SK-N-DZ (cell line): ENCODE measurements at places on chromosomes 7 and 10.

DNA sequence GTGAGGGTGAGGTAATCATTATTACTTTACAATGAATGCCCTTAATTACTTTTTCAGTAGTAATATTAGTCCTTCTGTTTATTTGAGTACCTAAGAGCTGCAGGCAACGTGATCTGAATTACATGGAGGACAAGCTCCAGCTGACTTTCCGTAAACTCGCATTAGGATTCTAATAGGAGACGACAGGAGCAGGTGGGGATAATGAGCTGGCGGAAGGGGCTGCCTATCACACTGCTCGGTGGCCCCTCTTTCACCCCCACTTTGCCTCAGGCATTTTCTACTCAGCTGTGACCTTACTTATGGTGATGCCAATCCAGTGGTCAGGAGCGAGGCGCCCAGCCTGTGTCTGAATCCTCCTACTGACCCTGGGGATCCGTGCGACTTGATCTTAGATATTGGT lies at the start of gene C7orf33:
Gene C7orf33 (plus strand): TSS at position 296 of the 400 bp plus-strand sequence. CDS start 160 bp downstream, outside the sequence.
- DNase-seq = peak; percentile 39

GRCh38 chr10:125201108-125201524 lies 40.8 kb upstream of the CTBP2 start:
- no peak for DNase-seq

- DNase-seq = no peak
These were observed 61.5 kb upstream of the GPR22 start for GRCh38 chr7:107408349-107408748.

DNA sequence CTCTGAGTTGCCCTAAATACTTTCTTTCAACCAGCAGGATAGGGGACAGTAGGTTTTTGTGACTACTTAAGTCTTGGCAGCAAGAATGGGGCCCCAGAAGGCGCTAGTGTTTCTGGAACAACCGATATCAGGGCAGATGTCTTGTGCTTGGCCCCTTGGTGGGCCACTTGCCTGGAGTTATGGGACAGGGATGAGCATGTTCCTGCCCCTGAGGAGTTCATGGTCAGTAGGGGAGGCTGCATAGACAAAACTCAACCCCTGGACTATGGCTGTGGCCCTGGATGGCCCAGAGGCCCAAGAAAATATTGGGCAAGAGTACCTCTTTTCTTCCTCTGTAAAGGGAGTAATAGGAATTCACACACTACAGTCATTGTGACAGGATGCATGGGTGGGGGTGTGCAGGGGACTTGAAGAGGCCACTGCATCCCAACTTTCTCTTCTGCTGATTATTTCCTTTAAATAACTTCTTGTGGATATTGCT lies 57.7 kb upstream of the IGFBP3 start:
- no peak for DNase-seq

- no peak for DNase-seq
These were observed 156.9 kb upstream of the ADCY1 start for GRCh38 chr7:45417268-45417667.

DNA sequence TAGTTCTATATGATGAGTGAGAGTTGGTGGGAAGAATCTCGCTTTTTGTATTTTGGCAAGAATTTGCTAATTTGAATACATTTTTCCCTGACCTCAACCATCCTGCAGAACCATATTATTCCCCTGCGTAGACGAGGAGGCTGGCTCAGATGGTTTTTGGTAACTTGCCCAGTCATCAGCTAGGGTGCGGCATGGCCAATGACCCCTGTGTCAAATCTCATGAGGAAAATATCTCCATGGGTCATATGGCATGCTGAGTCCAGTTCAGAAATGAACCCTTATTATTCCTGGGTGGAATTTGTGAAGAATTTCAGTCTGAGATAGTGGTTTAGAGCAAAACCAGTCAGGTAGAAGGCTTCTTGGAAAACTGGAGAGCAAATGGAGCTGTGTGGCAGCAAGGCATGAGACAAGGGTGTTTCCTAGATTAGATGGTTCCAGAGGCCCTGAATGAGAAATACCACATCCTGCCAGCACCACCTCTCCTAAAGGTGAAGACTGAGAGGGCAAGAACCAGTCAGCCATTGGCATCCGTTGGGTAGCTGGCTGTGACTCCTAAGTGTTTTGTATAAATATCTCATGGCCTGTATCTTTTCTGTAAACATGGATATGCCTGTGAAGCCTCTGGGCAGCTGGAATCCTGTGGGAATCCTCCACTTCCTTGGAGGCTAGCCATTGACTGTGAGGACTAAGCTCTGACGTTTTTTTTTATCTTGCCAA lies 5.8 kb upstream of the UPP1 start:
- DNase-seq = no peak

- no peak for DNase-seq
These were observed 8.7 kb upstream of the PSMG3 start for GRCh38 chr7:1578513-1578912.

GRCh38 chr7:994592-995308 lies 11.8 kb downstream of the CYP2W1 start:
- DNase-seq = no peak

GRCh38 chr10:89959433-89960110 lies 258.2 kb downstream of the KIF20B start:
- peak; percentile 35 for DNase-seq

- DNase-seq = no peak
These were observed 91.5 kb downstream of the LYZL2 start for GRCh38 chr10:30538086-30538485.

GRCh38 chr10:96118604-96119450 lies 11.3 kb upstream of the ZNF518A start:
- DNase-seq = peak; percentile 3

GRCh38 chr7:111329367-111330234 lies 232.7 kb downstream of the IMMP2L start:
- DNase-seq = no peak

- DNase-seq = peak; percentile 58
These were observed 294.7 kb downstream of the C7orf25 start for GRCh38 chr7:42617071-42617765.

DNA sequence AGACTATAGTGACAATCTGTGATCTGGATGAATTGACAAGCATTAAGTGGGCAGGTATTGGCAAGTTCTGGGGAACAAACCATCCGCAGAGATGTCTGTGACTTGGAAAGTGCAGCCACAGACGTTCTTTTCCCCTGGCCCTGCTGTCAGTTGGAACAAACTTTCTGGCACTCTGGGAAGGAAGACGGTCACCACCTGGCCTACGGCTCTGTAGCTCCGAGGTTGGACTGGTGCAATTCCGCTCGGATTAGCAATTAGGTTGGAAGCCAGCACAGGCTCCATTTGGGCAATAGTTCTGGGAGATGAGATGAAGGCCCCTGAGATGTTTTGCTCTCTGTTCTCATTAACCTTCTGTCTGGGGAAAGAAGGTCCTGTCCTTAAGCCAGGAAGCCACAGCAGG lies 437.5 kb downstream of the CALN1 start:
- DNase-seq = no peak

- DNase-seq = no peak
These were observed 250.4 kb upstream of the CACNA2D1 start for GRCh38 chr7:82694022-82694421.

DNA sequence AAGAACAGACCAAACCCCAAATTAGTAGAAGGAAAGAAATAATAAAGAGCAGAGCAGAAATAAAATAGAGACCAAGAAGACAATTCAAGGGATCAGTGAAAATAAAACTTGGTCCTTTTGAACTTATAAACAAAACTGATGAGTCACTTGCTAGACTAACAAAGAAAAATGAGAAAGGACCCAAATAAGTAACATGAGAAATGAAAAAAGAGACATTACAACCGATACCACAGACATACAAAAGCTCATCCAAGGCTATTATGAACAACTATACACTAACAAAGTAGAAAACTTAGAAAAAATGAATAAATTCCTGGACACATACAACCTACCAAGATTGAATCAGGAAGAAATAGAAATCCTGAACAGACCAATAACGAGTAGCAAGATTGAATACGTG lies 414.5 kb downstream of the HTR7 start:
- DNase-seq = no peak

DNA sequence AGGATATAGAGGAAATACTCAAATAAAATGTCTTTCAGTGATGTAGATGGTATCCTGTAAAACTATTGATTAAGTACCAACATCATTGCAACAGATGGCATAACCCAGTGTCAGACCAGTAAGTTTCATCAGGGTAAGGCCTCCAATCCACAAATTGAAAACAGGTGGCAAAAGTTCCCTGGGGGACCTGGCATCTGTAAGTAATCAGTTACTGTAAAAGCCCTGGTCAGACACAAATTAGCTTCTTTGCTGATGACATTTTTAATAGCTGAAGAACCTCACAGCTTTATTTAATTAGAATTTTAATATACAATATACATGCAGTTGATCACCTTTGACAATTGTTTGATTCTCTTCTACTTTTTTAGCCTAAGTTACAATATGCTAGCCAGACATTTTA lies 152.5 kb downstream of the PLXDC2 start:
- DNase-seq = peak; percentile 25

DNA sequence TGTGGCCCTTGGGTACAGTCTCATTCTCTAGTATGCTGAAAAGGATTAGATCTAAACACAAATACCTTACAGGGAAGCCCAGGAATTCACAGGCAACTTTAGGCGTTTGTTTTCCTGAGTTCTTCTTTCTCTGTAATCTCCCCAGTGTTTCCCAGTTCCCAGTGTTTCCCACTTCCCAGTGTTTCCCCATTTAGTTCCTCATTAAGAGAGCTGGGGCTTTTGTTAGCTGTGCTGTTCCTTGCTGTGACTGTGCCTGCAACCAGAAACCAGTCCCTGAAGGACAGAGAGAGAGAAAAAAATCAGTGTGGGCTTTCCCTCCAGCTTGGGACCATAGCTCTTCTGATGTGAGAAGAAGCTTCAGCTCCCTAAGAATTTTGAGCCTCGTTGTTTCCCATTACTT lies 802.9 kb upstream of the COBL start:
- no peak for DNase-seq

DNA sequence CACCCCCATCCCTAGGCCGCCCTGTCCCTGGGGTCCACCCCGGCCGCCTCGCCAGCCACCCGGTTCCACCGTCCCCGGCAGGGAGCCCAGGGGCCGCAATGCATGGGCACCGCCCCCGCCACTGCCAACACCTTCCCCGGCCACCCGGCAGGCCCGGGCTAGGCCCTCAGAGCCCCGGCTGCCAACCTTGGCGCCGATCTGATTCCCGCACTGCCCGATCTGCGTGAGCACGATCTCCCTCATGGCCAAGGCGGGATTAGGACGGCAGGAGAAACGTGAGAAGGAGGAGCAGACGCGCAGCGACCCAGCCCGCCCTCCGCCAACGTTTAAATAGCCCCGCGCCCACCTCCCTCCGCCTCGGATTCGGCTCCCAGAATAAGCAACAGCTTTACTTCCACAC lies at the start of gene TUBB8:
Gene TUBB8 (minus strand): TSS at position 301 of the 400 bp plus-strand sequence. CDS start 58 bp downstream, at position 243.
- DNase-seq = no peak

DNA sequence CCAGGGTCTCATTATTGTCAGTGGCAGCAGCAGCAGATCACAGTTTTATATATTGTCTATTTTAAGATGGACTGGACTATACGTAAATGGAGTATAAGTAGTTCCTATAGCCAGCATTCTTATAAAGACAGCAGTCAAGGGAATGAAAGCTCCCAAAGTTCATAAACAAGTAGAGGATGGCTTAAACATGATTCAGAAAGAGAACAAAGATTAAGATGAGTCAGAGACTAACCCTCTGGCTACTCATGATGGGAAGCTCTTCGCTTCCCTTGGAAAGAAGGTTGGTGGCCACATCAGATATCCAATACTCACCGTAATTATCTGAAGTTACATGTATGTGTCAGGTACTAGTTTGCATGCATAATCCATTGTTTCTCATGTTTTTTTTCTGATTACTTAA lies 277.0 kb downstream of the INHBA start:
- no peak for DNase-seq

- DNase-seq = no peak
These were observed 8.8 kb upstream of the STEAP4 start for GRCh38 chr7:88315522-88315921.

DNA sequence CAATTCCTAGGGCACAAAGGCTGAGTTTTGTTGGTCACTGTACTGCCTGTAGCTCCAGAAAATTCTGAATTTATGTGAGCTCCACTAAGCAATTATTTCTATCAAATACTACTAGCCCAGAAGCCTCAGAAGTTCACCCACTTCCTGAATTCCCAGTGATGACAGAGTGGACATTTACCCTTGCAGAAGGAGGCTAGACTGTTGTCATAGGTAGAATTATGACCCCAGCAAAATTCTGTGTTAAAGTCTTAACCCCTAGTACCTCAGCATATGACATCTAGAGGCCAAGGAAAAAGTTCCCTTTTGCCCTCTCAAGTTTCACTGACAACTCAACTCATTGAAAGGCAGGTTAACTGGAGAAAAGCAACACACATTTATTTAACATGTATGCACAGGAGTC lies 78.7 kb upstream of the KMT2E start:
- DNase-seq = no peak

GRCh38 chr7:103772171-103772773 lies 217.2 kb downstream of the RELN start:
- peak; percentile 19 for DNase-seq

DNA sequence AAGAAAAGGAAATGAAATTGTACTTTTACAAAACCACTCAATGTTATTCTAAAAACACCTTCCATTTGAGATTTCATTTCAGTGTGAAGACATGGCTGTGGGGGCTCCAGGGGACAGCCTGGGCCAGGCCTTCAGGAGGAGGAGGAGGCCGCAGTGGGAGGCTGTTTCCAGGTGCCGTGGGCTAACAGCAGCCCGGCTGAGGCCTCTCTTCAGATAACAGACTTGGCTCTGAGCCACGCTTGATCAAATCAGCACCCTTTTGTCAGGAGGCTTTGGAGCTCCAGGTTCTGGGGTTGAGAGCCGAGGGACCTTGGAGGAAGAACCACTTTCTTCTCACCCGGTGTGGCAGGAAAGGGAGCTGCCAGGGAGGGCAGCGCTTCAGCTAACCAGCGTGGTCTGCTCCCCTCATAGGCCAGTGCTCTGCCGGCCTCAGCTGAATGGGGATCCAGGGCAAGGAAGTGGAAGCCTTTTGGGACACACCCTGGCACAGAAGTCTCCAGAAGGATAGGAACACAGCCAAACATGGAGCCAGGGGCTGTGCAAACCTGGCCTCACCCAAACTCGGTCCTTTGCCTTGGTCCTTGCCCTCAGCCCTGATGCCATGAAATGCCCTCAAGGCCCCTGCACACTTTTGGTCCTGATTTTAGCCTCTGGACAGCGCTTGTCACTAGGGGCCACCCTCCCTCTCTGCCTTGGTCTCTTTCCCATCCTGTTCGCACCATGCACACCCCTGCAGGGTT lies 23.5 kb upstream of the CHST15 start:
- DNase-seq = peak; percentile 76

DNA sequence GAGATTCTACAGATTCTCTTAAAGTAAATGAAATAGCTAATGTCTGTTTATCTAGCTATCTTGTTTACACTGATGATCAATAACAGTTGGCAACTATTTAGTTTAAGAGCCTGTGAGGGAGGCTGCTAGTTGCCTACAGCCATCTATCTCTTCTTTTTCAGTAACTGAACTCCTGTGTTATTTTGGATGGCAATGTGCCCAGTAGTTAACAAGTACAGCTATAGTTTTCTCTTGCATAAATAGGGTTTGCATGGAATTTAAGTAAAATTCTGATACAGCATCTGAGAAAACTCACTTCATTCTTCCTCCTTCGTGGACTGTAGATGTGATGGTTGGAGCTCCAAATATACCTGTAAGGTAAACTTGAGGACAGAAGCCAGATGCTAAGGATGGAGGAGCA lies 219.5 kb upstream of the POT1 start:
- no peak for DNase-seq

GRCh38 chr10:76114581-76115001 lies 683.2 kb downstream of the LRMDA start:
- no peak for DNase-seq

GRCh38 chr7:128108641-128109423 lies 77.6 kb upstream of the LRRC4 start:
- no peak for DNase-seq

GRCh38 chr7:130732980-130733930 lies 752 bp downstream of the KLF14 start:
- DNase-seq = no peak
